ENCODE measurements at places on chromosomes 5 and 9.

DNA sequence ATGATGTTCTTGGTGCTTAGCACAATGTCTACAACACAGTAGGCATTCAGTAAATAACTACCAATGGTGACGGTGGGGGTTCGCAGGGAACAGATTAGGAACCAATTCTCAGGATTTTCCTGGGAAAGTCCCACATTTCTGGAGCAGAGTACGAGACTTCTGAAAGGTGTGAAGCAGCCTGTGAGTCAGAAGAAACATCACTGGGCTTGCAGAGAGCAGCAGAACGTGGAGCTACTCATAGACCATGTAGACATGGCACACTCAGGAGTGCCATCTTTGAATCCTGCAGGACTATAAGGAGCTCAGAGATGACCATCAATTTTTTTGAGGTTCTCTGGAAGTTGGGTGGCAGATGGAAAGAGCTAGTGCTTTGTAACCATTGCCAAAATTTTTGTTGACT is 106.6 kb upstream of the ANKRD55 start:
- DNase-seq: no peak

GRCh38 chr9:130137641-130138081 is 34.5 kb upstream of the NCS1 start:
- DNase-seq: no peak

DNA sequence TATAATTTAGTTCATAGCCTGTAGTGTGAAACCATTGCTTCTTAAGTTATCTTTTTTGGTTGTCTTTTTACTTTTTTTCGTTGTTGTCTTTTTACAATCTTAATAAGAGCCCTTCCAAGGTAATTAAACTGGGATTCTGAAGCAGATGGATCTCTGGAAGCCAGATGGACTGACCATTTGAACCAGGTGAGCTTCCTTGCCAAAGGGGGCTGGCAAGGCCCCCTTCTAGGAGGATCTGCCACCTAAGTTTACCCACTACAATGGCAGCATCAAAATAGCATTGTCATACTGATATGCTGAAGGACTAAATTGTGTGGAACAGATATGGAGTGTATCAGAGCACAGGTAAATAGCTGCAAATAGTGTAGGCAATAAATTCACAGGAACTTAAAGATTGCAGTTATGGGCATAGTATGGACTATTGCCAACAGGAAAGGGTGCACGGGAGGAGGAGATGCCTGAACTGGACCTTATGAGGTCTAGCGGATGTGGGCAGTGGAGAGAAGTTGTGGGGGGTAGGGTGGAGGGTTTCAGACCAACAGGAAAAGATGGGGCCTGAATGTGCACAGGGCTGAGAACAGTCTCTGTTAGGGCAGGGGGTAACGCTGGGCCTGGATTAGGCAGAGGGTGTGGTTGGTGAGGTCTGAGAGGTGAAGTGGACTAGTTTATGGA is 61.5 kb upstream of the CTXN3 start:
- no peak for DNase-seq

- DNase-seq: no peak
These were observed 18.4 kb upstream of the DENND1A start for GRCh38 chr9:123948286-123948685.

DNA sequence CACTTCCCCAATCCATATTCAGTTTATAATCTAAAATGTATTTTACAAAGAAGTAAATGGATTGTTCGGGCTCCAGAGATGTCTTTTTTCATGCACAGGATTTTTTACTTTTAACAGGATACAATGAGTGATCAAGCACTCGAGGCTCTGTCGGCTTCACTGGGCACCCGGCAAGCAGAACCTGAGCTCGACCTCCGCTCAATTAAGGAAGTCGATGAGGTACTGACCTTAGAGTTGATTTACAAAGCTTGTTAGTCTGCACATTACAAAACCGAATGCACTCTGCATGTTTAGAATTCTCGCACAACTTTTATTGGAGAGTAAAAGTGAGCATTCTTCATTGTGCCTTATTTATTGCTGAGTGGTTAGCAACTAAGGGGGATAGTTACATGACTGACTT is 65.2 kb downstream of the ERAP1 start:
- no peak for DNase-seq

DNA sequence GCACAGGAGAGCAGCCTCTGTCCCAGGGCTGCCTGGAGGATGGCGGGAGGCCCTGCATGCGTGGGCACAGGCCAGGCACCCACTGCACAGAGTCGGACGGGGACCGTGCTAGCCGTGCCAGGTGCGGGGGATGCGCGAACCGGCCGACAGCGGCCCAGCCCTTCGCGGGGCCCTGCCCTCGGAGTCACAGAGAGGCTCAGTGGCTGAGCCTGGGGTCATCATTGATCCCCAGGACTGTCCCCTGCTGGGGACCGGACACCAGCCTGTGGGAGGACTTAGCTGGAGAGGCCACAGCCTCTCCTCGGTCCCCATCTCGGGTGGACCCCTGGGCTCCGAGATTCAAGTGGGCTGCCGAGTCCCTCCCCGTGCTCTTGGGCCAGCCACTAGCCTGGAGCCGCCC is 19.1 kb upstream of the LAMC3 start:
- no peak for DNase-seq

- DNase-seq: no peak
These were observed 79.5 kb downstream of the GLIS3 start for GRCh38 chr9:4220346-4220745.
